Jurkat, Clone E6-1 (cell line): ENCODE measurements at places on chromosomes 4 and X.

DNA sequence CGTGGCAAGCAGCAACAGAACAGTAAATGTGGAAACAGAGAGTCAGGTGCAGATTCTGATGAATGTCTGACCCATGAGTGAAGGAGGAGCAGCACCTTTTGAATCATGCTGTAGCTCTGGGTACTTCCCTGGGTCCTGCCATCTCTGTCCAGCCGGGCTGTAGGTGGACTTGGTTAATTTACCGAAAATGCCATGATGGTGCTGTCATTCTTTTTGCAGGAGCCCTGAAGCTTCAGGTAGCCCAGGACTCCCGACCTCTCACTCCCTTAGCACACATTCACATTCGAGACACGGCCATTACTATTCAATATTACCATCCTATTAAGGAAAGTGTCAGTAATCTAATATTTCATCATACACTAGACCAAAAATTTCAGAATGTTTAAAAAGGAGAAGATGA, 320.9 kb downstream of the STK32B start:
- no peak for DNase-seq

DNA sequence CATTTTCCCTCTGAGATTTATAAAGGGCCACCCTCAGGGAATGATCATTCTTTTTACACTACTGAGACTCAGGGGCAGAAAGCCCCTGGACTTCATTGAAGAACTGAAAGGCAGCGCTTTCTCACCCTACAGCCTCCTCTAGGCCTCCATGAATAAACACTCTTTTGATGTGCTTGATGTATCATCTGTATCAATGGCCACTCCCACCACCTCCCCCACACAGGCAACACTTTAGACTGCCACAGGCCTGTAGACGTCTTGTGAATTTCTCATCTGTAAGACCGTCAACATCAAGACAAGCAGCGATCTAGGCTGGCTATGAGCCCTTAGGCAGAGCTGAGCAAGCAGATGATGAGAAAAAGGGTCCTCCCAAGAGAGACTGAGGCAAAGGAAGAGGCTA, 123.2 kb downstream of the HUWE1 start:
- DNase-seq = no peak

DNA sequence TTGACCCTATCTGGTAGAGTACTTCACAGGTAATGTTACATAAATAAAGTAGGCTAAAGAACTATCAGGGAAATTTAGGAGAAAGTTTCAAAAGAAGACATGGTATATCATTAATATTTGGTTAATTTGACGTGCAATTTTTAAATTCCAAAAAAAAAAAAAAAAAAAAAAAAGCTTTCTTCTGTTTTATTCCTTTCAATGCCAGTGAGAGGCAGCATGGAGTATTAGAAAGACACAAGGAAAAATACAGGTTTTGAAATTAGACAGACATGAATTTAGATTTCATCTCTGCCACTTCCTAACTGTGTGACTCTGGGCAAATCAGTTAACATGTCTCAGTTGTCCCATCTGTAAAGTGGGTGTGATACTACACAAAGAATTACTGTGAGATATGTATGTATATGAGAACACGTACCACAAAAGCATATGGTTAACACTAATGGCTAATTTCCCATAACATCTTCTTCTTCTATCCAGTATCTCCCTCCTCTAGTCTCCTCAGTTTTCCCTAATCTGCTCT, 132.5 kb downstream of the GPC3 start:
- DNase-seq = no peak

- no peak for DNase-seq
These were observed 82.0 kb downstream of the NAP1L3 start for GRCh38 chrX:93591398-93591797.

- DNase-seq = no peak
These were observed 57.3 kb downstream of the HPGD start for GRCh38 chr4:174464949-174465348.

DNA sequence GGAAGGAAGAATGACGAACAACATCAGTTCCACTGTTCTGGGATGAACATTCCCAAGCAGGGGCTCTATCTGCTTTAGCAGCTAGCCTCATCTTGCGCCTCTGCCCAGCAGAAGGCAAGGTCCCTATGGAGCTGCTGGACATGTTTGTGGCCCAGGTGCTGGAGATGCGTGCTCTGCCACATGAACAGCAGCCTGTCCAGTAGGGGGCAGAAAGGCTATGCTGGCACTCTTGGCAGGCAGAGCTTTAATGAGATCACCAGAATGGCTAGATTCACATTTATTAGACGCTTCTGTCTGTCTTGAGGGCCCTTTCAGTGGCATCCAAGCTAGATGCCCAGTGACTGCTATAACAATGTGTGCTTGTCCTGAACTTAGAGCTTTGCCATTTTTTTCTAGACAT, 1826.0 kb downstream of the STIM2 start:
- peak; percentile 23 for DNase-seq
